CD4-positive, alpha-beta T cell treated with Interleukin-15 for 1 hour (primary cell): ENCODE measurements at places on chromosomes 11 and 22.

DNA sequence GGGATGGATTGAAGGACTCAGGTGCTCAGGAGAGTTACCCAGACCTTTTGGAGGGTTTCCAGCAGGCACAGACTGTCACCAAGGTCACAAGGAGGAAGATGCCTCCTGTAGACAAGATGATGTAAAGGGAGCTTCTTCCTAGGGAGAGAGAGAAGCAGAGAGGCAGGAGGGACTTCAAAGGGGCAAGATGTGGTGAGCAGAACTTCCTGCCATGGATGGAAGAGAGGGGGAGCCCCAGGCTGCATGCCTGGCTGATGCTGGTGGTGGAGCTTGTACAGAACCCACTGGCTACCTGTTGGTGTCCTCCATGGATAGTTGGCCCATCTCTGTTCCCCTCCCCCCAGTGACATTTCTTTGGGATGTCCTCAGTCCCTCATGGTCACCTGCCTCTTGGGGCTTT is 4.2 kb downstream of the HEPN1 start:
- DNase-seq: no peak

DNA sequence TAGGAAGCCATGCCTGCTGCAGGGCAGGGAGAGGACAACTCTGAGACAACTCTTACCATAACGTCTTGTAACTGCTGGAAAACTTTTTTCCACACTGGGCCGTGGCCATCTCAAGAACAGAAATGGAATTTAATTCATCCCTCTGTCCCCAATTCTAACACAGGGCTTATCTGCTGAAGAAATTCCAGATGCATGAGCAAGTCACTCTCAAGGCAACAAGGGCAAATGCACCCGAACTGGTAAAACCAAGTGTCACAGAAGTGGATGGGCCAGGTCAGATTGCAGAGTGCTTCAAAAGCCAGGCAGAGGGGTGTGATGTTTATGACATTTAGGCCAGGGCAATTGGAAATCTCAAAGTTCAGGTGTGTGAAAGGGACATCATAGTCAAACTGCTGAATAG is 7.4 kb downstream of the SMPD1 start:
- DNase-seq: no peak

DNA sequence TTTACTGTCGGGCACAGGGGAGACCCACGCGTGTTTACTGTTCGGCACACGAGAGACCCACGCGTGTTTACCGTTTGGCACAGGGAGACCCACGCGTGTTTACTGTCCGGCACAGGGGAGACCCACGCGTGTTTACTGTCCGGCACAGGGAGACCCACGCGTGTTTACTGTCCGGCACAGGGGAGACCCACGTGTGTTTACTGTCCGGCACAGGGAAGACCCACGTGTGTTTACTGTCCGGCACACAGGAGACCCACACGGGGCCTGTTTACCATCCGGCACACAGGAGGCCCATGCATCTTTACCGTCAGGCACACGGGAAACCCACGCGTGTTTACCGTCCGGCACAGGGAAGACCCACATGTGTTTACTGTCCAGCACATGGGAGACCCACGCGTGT is 525.1 kb downstream of the BRD1 start:
- DNase-seq: no peak

GRCh38 chr11:117465236-117465997 is 137.8 kb downstream of the CEP164 start:
- DNase-seq: no peak

- DNase-seq: peak; percentile 50
These were observed 65.9 kb downstream of the PRR5L start for GRCh38 chr11:36361901-36362391.

DNA sequence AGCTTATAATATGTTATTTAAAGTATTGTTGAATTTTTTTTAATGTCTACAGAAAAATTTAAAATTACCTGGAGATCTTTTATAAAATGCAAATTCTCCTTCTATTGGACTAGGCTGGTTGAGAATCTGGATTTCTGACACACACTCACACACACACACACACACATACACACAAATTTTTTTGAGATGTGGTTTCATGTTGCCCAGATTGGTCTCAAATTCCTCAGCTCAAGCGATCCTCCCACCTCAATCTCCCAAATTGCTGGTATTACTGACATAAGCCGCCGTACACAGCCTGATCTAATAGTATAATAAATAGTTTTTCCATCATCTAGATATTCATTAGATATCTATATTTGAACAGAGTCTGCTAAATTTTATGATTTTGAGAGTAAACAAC is 4.5 kb upstream of the RFPL1 start:
- DNase-seq: no peak
